NCI-H524 treated with DMSO at 0.1 percent for 48 hours (cell line): ENCODE measurements at places on chromosomes 3 and 15.
A peak's percentile ranks its signal among the peaks of the same experiment; 100 is the strongest.

GRCh38 chr3:23726811-23727548 is 78.8 kb upstream of the UBE2E1 start:
- no peak for DNase-seq

DNA sequence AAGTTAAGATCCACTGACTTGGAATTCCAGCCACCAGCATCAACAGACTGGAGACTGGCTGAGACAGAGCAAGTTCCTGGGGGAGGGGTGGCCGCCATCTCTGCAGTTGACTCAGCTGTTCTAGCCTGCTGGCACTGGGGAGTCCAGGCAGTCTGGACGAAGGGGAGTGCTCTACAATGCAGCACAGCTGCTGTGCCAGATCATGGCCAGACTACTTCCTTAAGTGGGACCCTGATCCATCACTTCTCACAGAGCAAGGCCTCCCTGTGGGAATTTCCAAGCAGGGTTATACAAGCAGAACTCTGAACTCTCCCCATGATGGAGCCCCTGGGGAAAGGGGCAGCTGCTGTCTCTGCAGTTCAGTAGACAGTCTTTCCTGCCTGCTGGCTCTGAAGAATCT is 35.2 kb downstream of the PYGO1 start:
- peak; percentile 69 for DNase-seq

DNA sequence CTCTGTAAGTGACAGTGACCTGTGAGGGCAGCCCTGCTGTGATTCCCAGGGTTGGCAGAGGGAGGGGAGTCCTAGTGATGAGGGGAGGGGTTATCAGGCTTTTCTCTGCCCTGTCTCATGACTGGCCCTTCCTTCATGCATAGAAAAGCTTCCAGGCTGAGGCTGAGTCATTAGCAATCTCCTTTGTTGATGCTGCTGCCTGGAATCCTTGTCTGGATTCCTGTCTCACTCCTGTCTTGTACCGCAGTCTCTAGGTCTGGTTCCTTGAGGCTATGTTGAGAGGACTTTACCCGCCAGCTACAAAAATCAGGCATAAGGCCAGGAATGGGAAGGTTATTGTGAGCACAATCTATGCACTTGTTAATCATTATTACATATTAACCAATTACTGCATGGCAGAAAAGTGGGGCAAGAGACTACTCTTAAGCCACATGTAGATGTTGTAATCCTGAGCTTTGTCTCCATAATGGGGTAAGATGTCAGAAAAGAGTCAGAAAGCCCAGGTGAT is 7.2 kb downstream of the KLHL6 start:
- DNase-seq = no peak

DNA sequence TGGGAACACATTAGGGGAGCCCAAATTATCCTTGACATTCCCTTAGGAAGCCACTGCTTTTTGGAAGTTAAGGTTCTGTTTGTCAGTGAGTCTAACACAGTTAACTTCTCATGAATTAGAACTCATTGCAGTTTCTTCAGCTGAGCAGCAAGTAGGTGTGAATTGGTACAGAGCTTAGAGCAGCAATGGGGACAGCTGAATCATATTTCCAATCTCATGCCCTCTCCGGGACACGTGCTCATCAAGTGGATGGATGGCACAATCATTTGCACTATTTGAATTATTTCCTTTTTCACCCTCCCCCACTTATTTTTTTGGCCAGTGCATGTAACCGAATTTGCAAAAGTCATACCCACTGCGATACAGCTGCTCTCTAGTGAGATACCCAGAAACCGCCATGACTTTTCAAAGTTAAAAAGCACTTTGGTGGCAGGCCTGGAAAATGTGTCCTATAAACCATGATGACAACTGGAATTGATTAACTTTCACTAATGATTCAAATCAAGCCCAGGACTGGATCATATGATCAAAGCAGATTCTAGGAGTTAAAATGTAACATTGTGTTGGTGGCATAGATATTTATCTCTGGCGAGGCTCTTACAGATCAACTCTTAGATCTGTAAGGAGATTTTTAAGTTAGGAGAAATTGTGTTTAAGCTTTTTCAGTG is 76.4 kb downstream of the EBLN2 start:
- DNase-seq = no peak

GRCh38 chr3:31086148-31086547 is 191.7 kb upstream of the GADL1 start:
- DNase-seq = no peak

DNA sequence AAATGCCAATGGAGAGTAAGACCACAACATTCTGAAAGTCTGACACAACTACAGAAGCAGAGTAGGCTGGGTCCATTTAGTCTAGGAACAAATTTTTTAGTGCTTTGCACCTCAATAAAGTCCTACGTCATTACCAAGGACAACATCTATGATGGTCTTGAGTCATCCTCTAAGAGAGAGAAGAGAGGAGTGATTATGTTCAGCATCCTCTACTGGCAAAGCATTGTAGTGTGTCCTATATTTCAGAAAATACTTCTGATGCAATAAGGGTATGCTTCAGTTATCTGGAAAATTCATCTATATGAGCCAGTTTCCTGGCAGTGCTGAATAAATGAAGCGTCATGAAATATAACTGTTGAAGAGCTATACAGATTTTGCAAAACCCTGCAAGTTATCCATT is 95.6 kb downstream of the P2RY1 start:
- DNase-seq = no peak

- no peak for DNase-seq
These were observed 202.2 kb upstream of the BHLHE40 start for GRCh38 chr3:4776980-4777581.

GRCh38 chr3:127784865-127785710 is 37.2 kb downstream of the MGLL start:
- no peak for DNase-seq

- DNase-seq = no peak
These were observed 360.4 kb upstream of the CNTN6 start for GRCh38 chr3:732326-732928.

- peak; percentile 22 for DNase-seq
These were observed 6.4 kb upstream of the C15orf39 start for GRCh38 chr15:75195122-75195765.

DNA sequence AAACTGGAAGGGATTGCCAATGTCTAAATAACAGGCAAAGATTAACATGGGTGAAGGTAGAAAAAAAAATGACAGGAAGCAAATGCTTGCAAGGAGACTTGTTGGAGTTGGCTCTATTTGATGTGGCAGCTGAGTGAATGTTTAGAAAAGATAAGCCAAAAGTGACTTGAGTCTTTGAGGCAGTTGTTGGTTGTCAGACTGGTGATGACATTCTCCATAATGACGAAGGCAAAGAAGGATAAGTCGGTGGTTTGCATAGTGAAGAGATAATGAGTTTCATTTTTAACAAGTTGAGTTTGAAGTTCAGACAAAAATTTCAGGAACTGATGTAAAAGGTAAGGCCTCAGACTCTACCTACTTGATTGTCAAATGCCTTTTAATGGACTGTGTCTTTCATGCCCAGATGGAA is 704.1 kb upstream of the SGO1 start:
- DNase-seq = no peak

DNA sequence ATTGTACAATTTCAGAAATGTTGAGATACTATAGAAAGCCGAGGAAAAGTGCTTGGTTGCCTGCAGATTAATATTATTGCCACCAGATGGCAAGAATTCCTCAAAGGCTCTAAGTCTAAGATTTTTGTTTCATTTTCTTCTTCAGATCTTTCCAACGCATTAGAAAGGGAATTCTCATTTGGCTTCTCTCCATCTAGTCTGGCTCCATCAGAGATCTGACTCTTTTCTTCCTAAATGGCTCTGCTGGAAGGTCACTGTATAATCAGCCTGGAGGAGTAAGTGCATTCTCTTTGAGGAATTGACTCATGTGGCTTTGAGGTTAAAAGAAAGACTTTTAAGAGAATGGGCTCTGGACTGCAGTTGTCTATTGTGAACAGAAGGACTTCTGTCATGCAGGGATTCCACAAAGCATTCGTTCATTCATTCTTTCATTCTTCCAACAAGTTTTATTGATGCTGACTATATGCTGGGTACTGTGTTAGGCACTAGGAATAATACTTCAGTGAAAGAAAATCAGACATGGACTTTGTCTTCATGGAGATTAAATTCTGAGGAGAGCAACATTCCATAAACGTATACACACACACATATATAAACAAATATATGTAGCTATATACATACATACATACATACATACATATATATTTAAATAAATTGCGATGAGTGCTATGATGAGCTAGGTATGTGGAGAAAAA is 55.3 kb downstream of the SLC28A2 start:
- DNase-seq = no peak

GRCh38 chr15:99104788-99105513 is at the start of gene SYNM:
TSS of gene SYNM (plus strand) at chr15:99105080. CDS start at chr15:99105200, 120 bp downstream.
- DNase-seq = peak; percentile 69

GRCh38 chr15:50224606-50225005 is 40.9 kb downstream of the HDC start:
- no peak for DNase-seq

- no peak for DNase-seq
These were observed 174.2 kb downstream of the NEK10 start for GRCh38 chr3:27194861-27195483.

DNA sequence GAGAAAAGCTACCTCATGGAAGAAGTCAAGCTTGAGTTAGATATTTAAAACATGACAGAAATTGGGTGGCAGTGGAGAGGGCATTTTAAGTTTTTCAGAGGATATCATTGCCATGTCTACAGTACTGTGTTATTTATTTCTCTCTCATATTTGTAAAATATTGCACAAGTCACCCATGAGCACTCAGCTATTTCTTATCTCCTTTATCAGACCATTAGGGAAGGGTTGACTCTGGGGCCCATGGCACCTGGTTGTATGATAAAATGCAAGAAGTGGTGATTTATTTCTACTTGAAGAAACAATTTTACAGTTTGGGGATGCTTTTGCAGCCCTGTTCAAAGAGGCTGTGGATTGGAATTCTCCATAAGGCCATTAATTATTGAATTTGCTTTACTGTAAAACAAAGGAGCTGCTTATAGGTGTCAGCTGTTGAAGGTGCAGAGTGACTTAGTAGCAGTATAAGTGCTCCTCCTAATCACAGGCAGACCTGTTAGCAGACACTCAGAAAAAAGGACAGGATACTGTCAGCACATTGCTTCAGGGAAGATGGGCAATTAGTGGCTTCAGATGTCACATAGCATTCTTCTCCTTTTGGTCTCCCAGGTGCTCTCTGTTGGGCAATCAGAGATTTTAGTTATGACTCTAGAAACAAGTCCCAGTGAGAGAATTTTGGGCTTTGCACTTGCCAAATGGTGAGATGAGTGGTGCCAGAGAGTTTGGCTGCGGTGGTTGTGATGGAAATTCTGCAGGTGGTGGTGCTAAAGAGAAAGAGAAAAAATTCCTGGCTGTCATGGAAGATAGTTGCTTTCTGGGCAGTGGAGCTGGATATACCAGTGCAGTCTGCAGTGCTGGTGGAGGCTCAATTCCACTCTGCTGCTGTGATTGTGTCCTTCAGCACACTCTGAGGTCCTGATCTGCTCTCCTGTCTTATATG is 129.7 kb upstream of the ROPN1 start:
- DNase-seq = peak; percentile 9

GRCh38 chr3:146047485-146047884 is 113.5 kb downstream of the PLOD2 start:
- no peak for DNase-seq

- DNase-seq = no peak
These were observed 13.6 kb downstream of the RARRES1 start for GRCh38 chr3:158718490-158719170.

DNA sequence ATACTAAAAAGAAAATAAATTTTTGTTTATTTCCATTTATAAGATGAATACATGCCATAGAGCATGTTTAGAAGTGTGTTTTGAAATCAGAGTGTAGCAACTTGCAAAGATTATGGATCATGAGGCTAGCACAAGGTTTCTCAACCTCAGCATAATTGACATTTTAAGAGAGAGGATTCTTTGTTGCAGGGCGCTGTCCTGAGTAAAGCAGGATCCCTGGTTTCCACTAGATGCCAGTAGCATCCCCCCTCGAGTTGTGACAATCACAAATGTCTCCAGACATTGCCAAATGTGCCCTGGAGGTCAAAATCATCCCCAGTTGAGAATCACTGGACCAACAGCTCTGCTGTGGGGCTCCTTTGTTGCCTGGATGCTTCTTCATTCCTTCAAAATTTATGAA is 128.5 kb upstream of the RBMS3 start:
- no peak for DNase-seq

DNA sequence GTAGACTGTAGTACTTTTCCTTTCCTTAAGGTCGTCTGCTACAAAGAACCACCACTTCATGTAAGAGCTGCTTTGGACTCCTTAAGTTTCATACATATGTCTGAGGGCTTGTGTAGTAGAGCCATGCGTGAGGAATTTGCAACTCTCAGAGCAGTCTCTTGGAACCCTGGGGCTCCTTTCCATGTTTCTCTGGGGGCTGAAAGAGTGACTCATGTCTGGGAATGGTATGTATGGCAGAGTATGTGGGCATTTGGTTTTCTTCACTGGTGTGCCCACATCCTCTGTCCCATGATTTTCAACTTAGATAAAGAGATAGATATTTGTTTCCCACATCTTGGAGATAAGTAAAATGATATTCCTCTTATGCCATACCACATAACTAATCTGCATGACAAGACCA is 20.6 kb upstream of the RBM5 start:
- no peak for DNase-seq

GRCh38 chr3:142337994-142338393 is 109.8 kb downstream of the XRN1 start:
- DNase-seq = no peak

DNA sequence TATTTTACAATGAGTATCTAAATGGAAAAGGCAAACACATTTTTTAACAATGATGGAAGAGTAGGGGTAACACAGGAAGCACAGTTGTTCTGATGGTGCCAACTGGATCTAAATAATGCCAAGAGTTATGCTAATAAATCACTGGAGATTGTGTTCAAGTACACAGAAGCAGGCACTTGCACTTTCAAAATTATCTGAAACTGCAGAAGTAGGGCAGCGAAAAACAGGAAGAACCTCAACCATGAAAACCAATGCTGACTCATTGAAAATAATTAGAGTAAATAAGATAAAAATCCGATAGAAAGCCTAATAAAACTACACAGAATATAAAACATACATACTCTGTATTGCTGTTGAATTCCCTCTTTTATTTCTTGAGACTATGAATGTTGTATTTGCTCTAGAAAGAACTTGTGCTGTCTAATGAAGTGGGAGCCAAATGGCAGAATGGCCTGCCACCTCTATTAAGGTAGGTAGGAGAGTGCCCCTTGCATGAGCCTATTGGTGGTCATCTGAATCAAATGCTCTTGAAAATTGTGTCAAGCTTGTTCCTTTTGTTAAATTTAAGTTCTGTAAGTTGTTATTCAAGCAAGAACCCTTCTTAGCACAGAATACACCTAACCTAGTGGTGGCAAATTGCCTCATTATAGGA is 93.7 kb downstream of the ABI3BP start:
- no peak for DNase-seq
